Neural crest cell (in vitro differentiated cells): ENCODE measurements at places on chromosomes 5 and 9.

DNA sequence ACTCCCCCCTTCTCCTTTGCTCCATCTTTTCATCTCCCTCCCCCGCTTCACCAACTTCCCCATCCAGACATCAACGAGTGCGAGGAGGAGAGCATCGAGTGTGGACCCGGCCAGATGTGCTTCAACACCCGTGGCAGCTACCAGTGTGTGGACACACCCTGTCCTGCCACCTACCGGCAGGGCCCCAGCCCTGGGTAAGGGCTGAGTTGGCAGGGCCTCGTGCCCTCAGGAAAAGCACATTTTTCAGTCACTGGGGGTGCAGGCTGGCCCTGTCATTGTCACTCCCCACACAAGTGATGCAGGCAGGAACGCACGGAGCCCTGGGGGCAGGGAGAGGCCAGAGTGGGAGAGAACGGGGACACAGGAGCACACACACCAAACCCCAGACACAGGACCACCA lies 12.4 kb upstream of the ASS1 start:
- no peak for DNase-seq

- no peak for DNase-seq
Measured at GRCh38 chr5:33685873-33686755, 205.7 kb downstream of the ADAMTS12 start.

GRCh38 chr5:151465476-151465875 lies 18.1 kb downstream of the SLC36A1 start:
- DNase-seq: no peak

DNA sequence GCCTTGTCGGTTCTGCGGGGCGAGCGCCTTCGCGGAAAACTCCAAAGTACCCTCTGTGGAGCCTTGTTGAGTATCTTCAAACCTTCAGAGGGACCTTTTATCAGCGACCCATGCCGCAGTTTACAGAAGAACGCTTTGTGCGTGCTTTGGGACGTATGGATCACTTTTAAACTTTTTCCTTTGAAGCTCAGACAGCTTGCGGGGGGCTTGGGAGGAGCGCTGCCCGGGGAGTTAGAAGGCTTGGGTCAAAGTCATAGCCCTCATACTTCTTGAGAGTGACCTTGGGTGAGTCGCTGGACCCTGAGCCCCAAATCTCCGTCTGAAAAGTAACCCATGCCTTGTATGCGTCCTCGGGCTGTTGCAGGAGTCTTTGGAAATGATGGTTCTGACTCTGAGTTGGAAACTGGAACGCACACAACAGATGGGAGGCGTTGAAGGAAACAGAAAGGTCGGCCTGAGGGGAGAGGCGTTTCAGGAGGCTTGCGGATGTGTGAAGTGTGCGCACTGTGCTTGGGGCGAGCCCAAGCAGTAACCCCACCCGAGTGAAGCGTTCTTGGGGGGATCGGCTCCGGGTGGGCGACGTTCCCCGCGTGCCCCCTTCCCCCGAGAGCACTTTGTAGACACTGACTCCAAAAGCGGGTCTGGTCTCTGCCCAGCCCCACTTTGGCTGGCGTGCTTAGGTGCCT lies 661 bp upstream of the SLC25A51 start:
- DNase-seq: no peak

- DNase-seq: no peak
Measured at GRCh38 chr9:4098031-4098430, 201.8 kb downstream of the GLIS3 start.

- no peak for DNase-seq
Measured at GRCh38 chr5:38765399-38765861, 80.4 kb upstream of the OSMR start.

- DNase-seq: peak; percentile 43
Measured at GRCh38 chr5:107557051-107557658, 113.6 kb downstream of the EFNA5 start.

DNA sequence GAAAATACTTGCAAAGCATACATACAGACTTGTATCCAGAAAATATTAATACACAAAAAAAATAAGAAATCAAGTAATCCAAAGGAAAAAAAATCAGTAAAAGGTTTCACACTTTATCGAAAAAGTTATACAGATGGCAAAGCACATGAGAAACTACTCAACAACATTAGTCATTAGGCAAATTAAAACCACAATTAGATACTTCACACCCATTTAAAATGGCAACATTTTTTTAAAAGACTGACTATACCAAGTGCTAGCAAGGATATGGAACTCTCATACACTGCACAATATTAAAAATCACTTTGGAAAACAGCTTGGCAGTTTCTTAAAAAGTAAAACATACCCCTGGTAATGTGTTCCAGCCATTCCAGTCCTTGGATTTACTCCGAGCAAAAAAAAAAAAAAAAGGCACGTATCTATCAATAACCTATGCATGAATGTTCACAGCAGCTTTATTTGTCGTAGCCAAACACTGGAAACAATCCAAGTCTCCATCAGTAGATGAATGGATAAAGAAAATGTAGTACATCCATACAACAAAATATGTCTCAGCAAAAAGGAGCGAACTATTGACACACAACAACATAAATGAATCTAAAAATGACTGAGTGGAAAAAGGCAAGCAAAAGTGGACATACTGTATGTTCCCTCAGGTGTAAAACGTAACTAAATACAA lies 66.0 kb downstream of the GNAQ start:
- DNase-seq: no peak

DNA sequence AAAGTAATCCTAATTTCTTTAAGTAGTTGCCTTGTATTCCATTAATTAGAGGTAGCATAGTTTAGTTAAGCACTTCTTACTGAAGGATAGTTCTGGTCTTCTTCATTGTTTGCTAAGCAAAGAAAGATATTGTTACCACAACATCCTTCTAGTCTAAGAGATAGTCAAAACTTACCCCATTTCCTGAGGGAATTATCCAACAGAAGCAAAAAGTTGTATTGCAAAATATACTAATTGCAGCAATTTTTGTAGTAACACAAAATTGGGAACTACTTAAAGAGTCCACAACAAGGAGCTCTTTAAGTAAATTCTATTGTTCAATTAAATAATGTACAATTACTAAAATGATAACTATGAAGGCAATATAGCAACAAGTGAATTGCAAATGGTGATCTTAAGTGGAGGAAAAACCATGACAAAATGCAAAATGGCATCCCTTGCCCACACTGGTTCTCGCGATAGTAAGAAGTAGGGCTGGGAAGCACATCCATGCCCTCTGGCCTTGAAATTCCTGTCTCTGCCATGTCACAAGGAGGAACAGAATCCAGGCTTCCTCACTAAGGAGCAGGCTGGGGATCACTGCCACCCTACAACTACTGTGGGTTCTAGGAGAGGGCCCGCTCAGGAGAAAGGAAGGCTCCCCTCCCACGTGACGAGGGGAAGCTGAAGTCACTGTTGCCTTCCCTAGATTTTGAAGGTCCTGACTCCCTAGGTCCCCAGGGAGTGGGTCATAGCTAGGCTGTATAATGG lies 23.3 kb upstream of the MEGF9 start:
- DNase-seq: no peak

- DNase-seq: peak; percentile 43
Measured at GRCh38 chr5:17203329-17204132, 13.9 kb upstream of the BASP1 start.

GRCh38 chr5:134242146-134242545 lies 16.3 kb upstream of the PPP2CA start:
- no peak for DNase-seq

GRCh38 chr5:61827445-61827975 lies 478.5 kb upstream of the KIF2A start:
- DNase-seq: no peak

DNA sequence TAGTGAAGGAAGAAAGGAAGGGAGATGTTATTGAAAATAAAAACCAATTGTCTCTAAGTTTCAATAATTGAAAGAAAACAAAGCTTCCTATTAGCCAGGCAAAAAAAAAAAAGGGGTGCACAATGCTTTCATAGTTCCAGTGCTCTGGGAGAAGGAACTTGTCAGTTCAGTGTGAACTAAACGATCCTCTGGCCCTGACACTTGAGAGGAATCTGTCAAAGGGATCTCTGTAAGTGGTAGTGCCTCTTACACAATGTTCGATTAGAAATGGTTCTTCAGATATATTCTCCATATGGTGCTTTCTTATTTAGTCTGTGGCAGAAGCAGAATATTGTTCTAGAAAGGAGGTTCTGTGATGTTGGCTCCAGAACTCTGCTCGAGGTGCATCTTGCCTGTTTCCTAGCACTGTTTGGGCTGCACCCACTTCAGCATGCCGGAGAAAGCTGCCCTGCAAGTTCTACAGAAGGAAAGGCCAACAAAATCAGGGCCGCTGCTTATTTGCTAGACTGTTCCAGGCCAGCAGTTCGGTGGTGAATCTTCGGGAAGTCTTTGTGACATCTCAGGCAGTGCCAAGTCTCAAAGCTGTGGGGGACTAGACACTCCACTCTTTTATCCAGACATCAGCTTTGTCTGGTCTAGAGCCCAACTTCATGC lies 90.9 kb downstream of the PIK3R1 start:
- no peak for DNase-seq

- DNase-seq: no peak
Measured at GRCh38 chr5:14590949-14591348, 9.4 kb downstream of the OTULINL start.

DNA sequence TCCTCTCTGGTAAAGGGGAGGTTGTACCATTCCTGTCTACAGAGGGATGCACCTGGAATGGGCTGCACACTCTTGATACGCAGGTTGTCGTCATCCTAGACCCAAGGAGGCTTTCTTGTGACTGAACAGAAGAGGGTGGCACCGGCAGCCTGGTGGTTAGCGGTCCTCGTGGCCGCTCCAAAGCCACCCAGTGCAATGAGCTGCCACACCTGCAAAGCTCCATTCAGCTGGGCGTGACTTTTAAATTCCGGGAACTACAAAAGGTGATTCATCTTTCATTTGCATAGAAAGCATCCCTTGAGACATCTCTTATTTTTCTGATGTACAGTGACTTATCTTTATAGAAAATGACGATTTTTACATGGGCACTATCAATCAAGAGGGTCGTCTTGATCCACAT lies 286.1 kb upstream of the IRX1 start:
- DNase-seq: no peak

DNA sequence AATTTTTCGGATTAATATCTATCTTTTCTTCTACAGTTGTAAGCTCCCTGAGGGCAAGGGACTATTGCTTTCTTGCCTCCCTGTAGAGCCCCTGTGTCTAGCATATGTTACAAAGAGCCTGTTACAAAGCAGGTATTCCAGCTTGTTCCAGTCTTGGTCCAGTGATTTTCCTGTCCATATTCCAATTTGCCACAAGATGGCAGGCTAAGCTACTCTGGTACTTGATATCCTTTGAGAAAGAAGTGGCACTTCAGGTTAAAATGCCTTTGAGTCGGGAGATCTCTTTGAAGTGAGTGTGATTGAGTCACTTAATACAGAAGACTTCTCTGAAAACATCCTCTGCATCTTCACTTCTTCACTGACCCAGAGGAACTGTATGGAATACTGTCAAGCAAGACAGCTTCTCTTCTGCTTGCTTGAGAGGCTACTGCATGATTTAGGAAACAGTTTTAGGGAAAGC lies 24.5 kb downstream of the CAVIN4 start:
- peak; percentile 45 for DNase-seq

GRCh38 chr5:149304195-149305078 lies 32.8 kb downstream of the AFAP1L1 start:
- no peak for DNase-seq

DNA sequence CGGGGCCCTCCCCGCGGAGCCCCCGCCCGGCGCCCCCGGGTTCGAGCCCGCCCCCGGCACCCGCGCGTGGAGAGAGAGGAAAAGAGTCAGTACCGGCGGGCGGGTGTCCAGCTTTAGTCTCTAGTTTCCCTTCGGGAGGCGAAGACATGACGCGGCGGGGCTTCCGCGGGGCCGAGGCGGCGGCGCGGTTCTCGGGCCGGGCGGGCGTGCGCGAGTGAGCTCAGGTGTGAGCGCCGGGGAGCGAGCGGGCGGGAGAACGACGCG lies 181 bp downstream of the DAP start:
- no peak for DNase-seq

DNA sequence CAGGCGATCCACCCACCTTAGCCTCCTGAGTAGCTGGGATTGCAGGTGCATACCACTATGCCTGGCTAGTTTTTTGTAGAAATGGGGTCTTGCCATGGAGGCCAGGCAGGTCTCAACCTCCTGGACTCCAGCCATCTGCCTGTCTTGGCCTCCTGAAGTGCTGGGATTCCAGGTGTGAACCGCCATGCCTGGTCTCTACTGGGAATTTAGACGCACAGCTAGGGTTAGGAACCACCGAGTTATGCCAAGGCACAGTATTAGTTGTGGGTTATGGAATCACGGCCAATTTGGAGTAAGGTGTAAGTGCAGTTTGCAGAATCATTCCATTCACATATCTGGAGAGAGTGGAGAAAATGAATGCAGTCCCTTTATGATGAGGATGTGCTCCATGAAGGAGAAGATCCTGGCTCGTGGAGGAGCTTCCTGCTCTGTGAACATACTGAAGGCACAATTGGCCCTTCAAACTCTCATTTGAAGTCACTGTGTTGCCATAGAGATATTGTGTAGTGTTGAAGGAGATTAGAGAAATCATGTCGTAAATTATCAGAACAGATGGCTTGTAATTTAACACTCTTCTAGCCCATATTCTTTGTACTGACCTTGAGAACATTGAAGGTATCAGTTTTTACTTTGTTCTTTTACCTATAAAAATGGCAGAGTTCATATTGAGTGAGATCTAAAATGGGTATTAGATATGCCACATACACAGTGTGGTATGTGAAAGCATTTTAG lies 18.8 kb downstream of the TRIO start:
- DNase-seq: no peak

- no peak for DNase-seq
Measured at GRCh38 chr9:89066835-89067234, 75.6 kb downstream of the S1PR3 start.

GRCh38 chr5:10130881-10131280 lies 118.8 kb downstream of the ATPSCKMT start:
- no peak for DNase-seq

DNA sequence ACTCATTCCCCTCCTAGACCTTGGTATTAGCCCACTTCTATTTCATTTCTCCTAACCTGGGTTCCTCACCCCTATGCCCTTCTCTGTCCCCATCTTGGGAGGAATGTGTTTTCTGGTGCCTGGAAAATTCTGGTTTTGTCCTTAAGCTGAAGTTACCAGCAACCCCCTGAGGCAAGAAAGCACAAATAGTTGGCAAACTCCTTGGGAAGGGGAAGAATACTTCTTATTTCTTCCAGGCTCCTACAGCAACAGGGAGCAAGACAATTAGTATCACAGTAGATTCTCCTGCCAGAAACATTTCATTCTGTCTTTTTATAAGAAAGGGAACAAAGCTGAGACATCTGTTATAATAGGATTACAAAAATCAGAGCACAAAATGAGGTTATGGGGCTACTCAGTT lies 142.5 kb downstream of the SNCAIP start:
- DNase-seq: no peak

DNA sequence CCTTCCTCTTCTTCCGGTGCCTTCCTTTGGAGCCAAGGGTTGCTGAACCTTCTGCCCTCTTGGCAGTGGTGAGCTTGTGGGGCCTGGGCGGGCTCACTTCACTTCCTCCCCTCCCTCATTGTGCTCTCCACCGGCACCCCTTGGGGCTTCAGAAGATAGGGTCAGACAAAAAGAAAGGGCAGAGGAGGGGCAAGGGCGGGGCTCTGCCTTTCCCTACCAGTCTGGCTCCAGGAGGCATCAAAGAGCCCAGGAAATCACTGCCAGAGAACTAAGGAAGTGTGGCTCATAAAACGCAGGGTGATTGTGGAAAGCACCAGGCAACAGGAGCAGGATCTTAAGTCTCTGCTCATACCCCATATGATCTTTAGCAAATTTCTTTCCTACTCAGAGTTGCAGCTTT lies 34.8 kb downstream of the ACOT12 start:
- DNase-seq: no peak
